Activated CD8-positive, alpha-beta memory T cell treated with anti-CD3 and anti-CD28 coated beads, Interleukin-2, amount 50 U/mL, for 4 hours (primary cell): ENCODE measurements at places on chromosomes 7 and 10.

DNA sequence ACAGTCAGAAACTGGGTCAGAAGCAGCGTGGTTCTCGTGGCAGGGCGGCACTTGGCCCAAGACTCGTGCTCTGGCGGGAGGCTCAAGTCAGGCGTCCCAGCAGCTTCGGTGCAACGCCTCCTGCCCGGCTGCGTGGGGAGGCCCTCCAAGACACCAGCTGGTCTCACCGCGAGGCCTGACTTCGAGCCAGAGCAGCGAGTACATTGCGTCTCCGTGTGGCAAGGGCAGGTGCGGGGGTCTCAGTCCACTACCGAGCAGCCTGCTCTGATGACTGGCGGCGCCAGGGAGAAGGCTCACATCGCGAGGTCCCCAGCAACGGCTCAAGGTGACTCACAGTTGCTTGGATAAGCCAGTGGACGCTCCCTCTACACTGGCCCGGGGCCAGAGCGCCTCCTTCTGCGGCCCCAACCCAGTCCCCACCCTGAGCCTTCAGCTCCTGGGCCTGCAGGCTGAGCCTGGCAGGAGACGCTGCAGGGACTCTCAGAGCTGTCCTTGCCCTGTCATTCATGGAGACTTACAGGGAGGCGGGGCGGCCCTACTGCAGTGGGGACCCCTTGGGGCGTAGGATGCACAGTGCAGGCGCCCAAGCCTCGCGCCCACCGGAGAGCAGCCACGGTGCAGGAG lies 41.9 kb upstream of the PRKAR1B start:
- DNase-seq, result no peak

DNA sequence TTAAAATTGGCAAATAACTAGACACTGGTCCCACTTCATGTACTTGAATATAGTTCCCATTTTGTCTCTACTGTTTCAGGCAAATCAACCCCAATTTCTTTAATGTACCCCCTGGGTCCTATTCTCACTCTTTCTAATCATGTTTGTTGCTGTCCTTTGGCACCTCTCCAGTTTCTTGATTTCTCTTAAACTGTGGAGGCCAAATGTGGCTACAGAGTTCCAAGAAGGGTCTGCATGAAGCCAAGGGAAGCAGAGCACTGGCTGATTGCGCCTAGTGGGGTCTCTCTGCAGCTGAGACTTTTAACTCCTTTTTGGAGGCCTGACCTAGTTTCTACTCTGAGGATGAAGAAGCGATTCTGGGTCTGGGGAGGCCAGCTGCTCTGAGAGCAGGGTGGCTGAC lies 6.7 kb upstream of the ADAM12 start:
- DNase-seq, result no peak

- no peak for DNase-seq
Measured at GRCh38 chr7:47506382-47507339, 75.2 kb downstream of the TNS3 start.

DNA sequence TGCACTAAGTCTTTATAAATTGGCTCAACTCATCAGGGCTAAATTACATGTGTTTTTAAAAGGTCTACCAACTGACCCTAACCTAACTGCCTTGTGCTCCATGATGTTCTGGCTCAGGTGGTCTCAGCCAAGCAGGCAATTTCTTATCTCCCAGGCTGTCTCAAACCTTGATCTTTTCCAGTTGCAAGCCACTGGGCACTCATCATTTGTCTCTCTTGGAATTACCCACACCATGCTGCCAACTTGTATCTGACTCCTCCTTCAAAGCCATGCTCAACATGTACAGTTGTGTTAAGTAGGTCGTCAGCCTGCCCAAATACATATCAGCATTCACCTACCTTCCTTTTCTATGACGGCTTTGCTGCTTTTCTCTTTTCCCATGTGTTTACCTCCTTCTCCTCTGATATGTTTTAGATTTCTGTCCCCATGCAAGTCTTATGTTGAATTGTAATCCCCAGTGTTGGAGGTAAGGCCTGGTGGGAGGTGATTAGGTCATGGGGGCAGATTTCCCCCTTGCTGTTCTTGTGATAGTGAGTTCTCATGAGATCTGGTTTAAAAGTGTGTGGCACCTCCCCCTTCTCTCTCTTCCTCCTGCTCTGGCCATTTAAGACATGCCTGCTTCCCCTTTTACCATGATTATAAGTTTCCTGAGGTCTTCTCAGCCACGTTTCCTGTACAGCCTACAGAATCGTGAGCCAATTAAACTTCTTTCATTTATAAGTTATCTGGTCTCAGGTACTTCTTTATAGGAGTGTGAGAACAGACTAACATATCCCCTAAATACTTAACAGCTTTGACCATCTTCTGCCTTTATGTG lies 130.0 kb downstream of the ELAPOR2 start:
- DNase-seq, result no peak

- DNase-seq, result no peak
Measured at GRCh38 chr7:76272851-76273497, 29.5 kb upstream of the HSPB1 start.

DNA sequence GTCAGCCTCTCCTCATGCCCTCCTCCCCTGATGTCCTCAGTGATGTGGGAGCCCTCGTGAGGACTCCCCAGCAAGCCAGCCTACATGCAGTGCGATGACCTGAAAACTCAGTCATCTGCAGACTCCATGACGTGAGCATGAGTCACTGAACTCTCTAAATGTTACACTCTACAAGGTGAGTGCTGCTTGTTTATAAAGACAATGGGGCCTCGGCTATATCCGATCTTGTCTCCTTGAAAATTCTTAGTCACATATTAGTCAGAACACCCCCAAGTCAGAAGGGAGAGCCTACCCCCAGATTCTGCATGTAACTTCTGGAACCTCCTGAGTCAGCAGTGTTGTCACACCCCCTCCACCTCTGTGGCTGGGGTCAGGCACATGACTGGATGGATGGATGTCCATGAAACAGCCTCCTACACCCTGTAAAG lies 673.8 kb downstream of the INHBA start:
- no peak for DNase-seq

- no peak for DNase-seq
Measured at GRCh38 chr10:70977625-70978024, 89.3 kb upstream of the PCBD1 start.

- DNase-seq, result no peak
Measured at GRCh38 chr10:6951732-6952131, 371.7 kb upstream of the PRKCQ start.

- no peak for DNase-seq
Measured at GRCh38 chr10:72379062-72379461, 24.3 kb upstream of the DNAJB12 start.

- DNase-seq, result no peak
Measured at GRCh38 chr10:42887734-42888503, 105.3 kb downstream of the BMS1 start.

DNA sequence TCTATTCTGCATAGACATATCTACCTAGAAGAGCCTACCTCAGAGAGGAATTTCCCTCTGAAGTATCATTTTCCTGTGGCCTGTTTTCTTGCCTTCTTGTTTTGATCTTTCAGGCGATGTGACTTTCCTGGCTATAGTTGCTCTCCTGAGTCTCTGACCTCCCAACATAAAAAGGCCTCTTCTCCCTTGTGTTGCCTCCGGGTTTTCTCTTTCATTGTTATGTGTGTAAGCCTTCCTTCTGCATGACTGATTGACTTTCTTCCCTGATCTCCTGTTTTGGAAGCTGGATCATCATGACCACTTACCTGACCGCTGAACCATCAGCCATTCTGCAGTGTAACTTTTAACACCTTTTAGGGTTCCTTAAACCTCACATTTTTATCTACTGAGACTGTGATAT lies 441.5 kb upstream of the ETV1 start:
- no peak for DNase-seq

DNA sequence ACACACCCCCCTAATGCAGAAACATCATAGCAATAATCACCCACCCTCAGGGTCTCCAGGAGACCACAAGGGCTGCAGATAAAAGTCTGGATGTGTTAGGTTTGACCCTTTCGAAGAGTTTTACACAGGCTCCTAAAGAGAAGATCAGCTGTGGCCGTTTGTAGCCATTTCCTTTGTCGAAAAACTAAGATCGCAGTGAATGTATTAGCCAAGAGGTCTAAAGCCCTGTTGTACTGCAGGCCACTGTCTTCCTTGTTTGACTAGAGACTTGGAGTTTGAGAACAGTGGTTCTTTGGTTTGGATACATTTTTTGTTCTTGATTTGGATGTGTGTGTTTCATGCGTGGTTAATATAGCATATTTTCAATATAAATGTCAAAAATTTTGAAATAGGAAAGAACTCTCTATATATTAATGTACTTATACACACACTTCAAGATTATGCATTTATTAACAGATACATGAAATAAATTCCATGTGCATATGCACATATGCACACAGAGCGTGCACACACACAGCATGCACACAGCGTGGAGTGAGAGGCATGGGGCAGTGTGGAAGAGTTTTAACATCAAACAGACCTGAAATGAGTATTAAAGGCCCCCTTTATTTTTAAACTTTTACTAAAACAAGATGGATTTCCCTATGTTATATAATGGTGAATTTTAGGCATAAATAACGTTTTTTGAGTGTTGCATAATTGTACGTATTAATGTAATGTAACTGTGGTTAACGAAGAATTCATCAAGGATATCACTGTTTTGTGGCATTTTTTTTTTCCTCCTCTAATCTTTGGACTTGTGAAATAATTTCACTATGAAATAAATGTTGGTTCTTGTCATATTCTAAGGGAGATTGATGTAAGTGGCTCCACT lies 2.2 kb downstream of the IKZF1 start:
- DNase-seq, result no peak

- DNase-seq, result no peak
Measured at GRCh38 chr10:33947544-33947943, 613.1 kb upstream of the NRP1 start.

- DNase-seq, result no peak
Measured at GRCh38 chr10:63670291-63670898, 149.2 kb downstream of the REEP3 start.

DNA sequence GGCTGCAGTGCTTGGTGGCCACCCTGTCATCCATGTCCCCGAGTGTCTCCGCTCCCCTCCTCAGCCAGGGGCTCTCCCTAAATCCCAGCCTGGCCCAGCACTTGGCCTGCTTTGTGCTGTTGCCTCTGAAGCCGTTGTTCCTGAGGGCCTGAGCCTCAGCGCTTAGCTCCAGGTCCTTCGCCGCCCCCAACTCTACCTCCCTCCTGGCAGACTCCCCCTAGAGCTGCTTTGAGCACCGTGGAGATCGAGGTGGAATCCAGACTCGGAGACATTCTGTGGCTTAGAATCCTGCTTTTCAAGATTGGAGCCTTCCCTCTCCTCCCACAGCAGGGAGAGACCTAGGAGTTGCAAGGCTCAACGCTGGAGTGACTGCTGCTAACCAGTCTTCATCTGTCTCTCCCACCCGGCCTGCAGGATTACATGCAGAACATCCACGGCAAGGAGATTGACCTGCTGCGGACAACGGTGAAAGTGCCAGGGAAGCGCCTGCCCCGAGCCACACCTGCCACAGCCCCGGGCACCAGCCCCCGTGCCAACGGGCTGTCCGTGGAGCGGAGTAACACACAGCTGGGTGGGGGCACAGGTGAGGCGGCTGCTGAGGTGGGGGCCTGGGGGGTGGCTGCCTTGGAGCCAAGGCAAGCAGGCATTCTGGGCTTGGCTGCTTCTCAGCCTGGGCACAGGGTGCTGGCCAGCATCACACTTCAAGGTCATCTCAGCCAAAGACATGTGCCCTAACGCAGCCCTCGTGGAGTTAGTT lies 33.3 kb downstream of the GBX1 start:
- no peak for DNase-seq

DNA sequence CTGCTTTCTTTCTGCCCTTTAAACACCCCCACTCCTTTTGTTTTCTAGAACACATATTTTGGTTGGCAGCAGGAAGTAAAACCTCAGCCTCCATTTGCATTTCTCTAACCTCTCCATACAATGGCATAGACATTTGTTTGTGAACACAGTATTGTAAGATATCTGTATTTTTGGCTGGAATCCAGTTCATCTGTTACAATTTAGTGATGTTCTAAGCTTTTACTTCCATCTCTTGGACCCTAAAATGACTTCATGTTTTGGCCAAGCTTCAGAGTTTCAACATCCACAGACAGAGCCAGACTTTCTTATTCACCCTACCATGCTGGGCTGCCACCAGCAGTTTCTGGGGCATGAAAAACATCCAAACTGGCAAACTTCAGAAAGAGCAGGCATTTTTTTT lies 21.1 kb upstream of the AUTS2 start:
- no peak for DNase-seq

GRCh38 chr10:78307576-78307975 lies 273.9 kb downstream of the RPS24 start:
- DNase-seq, result no peak

- DNase-seq, result no peak
Measured at GRCh38 chr7:15508258-15508657, 53.6 kb downstream of the AGMO start.

GRCh38 chr7:142720986-142721385 lies 28.3 kb upstream of the PRSS1 start:
- no peak for DNase-seq

- no peak for DNase-seq
Measured at GRCh38 chr7:75042286-75042685, 31.3 kb downstream of the RCC1L start.

GRCh38 chr7:159147687-159148086 lies 3.0 kb upstream of the VIPR2 start:
- no peak for DNase-seq

- no peak for DNase-seq
Measured at GRCh38 chr7:132757783-132758182, 181.5 kb upstream of the PLXNA4 start.

DNA sequence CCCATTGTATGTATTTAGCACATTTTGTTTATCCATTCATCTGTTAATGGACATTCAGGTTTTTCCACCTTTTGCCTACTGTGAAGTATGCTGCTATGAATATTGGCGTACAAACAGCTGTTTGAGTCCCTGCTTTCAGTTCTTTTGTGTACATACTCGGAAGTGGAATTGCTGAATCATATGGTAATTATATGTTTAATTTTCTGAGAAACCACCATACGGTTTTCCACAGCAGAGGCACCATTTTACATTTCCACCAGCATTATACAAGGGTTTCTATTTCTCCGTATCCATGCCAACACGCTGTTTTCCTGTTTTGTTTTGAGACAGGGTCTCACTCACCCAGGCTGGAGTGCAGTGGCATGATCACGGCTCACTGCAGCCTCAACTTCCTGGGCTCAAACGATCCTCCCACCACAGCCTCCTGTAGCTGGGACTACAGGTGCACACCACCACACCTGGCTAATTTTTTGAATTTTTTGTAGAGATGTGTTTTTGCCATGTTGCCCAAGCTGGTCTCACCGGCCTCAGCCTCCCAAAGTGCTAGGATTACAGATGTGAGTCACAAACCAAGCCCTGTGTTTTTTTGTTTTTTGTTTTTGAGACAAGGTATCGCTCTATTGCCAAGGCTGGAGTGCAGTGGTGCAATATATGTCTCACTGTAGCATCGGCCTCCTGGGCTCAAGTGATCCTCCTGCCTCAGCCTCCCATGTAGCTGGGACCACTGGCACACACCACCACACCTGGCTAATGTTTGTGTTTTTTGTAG lies 22.1 kb upstream of the FBXW4 start:
- no peak for DNase-seq

GRCh38 chr10:61397175-61397986 lies 55.8 kb downstream of the TMEM26 start:
- no peak for DNase-seq
